ENCODE measurements at places on chromosomes 5 and 9.

DNA sequence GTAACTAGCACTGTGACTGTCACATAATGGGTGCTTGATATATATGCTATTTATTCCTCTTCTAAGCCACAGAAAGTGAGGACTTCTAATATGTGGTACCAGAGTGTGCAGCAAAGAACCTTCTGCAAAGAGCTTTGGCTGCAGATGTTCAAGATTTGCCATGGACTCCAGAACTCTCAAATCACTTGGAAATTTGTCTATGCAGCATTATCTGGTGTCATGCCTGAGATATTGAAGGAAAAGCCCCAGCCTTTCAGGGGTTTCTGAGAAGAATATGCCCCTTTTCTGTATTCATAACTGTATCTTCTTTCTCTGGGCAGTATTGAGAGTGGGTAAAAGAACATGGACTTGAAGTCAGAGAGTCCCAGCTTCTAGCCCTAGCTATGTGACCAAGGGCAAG lies 4.8 kb upstream of the G3BP1 start:
- no peak for DNase-seq

DNA sequence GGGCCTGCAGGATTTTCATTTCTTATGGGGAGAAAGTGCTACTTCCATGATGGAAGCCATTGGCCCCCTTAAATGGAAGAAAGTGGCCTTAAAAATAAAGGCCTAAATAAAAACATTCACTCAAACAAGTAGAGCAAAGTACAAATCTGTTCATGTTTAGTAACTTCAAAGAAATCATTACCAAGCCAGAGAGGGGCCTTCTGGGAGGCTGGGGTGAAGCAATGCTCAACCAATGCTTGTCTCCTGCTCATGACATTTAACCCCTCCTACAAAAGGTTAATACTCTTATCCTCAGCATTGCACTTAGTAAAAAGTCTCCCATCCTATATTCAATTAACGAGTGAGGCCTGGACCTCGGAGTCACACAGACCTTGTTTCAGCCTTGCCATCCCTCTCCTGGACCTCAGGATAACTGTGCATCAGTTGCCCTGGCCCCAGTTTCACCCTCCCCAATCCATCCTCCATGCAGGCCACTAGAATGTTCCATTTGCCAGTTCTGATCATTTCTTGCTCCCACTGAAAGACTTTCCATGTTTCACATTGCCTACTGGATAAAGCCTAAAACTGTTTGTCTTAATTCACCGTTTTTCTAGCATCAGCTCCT lies 36.9 kb upstream of the ALDH1B1 start:
- no peak for DNase-seq

GRCh38 chr5:74145951-74146350 lies 494.6 kb downstream of the ENC1 start:
- no peak for DNase-seq

DNA sequence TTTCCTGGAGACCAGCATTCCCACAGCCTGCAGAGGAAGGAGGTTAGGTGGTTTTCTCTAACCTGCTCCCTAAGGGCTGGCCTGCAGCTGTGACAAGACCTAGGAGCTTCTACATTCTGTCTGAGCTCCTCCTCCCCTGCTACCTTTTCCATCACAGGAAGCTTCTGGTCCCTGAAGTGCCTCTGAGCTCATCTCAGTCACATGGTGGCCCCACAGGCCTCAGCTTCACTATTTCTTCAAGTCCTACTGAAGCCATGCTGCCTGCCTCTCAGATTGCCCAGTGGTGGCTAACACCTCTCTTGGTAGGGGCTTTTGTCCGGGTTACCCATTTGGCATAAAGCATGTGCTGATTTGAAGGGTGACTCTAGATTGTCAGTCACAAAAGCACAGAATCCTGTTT lies 259.4 kb downstream of the CRB2 start:
- no peak for DNase-seq

DNA sequence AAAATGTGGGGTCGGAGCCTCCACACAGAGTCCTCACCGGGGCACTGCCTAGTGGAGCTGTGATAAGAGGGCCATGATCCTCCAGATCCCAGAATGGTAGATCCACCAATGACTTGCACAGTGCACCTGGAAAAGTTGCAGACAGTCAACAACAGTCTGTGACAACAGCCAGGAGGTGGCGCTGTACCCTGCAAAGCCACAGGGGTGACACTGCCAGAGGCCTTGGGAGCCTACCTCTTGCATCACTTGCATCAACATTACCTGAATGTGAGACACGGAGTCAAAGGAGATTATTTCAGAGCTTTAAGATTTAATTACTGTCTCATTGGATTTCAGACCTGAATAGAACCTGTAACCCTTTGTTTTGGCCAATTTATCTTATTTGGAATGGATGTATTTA lies 614.1 kb upstream of the CDH9 start:
- DNase-seq = no peak

- no peak for DNase-seq
Observed at GRCh38 chr9:7094052-7094451, 336.3 kb downstream of the KDM4C start.

- no peak for DNase-seq
Observed at GRCh38 chr5:73061593-73061992, 58.8 kb upstream of the TMEM171 start.

DNA sequence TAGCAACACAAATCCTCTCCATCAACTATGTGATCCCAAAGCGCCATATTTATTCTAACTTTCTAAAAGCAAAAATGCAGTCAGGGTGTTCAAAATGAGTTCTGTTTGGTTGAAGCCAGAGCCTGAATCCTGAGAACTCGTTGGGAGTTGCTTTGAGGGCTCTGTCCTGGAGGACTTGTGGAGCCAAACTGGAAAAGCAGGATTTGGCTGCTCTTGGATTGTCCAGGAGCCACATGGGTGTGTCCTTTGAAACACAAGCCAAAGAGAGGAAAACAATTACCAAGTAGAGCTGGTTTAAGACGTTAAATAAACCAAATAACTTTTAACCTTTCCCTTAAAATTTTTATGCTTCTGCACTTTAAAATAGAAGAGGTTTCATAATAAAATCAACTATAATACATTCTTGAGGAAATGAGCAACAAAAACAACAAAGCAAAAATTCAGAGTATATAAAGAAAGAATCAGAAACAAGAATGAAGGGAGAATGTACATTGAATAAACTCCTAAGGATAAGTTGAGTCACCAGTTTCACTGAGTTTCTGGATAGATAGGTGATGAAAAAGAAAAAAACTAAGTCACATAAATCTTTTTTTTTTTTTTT lies 13.5 kb downstream of the C5orf46 start:
- no peak for DNase-seq

All from foreskin melanocyte (primary cell).